Right atrium auricular region (tissue), 2 donors: ENCODE measurements at places on chromosomes 3 and 15. TPM values are rescaled to one million over a fixed set of nuclear protein-coding genes. Genes with fewer than 3 reads are reported as not detected.

GRCh38 chr3:1962396-1963088 is 136.1 kb upstream of the CNTN4 start:
- no peak for DNase-seq

DNA sequence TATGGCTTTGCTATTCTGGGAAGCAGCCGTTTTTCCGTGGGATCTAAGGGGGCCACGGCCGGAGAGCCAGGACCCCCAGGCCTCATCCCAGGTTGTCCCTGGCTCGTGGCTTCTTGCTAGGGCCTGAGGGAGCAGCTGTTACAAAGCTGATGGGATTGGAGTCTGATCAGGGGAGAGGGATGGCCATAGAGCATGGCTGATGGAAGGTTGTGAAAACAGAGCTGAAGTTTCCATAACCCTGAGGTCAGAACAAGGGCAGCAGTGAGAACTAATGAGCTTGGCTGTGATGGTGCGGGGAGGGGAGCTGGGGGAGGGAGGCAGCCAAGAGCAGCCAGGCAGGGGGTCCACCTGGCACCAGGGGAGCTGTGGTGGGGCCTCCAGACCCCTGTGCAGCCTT is 63.0 kb downstream of the LINGO1 start:
- DNase-seq = no peak

GRCh38 chr3:133532951-133533350 is 40.5 kb upstream of the CDV3 start:
- DNase-seq = no peak

DNA sequence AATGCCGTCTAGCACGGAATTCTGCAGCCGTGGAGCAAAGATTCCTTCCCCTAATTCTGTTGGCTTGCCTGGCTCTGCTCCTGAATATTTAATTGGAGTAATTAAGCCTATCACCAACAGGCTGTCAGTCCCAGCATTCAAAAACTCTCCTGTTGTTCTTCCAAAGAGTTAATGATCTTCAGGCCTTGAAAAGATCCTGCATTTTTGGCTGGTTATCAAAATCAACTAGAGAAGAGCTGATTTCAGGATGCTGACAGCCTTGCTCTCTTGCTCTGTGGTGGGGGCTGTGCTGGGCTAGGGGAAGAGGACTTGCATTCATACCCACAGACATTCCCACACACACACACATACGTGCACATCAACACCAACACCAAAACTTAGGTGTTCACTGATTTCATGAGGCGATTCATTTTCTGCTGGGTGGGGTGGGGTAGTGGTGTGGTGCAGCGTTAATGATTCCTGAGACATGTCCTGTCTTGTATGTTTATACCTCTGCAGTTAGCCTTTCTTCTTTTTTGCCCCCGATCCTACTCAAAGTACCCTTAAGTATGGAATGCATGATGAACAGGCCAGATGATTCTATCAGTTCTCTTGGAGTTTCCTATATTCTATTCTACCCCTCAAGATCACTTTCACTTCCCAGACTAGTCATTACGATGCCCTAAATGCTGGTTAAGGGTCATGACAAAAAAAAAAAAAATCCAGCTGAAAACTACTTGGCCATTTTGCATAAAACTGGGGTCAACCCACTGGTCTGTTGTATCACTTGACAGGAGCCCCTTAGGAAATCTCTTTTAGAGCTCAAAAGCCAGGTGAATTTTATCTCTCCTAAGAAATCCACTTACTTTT is 42.3 kb downstream of the CPN2 start:
- DNase-seq = no peak

MKRN2OS gene
- not detected for total RNA-seq

- DNase-seq = no peak
These were observed 40.2 kb upstream of the CLRN1 start for GRCh38 chr3:151012753-151013152.

DNA sequence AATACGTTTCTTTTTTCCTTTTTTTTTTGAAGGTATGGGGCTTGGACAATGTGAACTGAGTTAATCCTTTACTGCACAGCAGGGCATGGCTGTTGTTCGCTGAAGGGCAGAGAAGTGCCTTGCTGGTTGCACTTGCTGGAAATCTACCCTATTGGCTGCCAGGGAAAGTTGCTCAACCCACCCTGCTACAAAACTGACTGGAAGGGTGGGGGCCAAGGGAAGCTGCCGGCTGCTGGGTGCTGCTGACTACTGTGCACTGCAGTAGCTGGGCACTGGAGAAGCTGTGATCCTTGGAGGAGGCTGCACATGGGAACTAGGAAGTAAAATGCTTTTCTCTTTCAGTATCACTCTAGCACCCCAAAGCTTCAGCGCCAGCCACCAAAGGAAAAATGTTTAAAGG is 70.5 kb downstream of the ETV5 start:
- no peak for DNase-seq

DNA sequence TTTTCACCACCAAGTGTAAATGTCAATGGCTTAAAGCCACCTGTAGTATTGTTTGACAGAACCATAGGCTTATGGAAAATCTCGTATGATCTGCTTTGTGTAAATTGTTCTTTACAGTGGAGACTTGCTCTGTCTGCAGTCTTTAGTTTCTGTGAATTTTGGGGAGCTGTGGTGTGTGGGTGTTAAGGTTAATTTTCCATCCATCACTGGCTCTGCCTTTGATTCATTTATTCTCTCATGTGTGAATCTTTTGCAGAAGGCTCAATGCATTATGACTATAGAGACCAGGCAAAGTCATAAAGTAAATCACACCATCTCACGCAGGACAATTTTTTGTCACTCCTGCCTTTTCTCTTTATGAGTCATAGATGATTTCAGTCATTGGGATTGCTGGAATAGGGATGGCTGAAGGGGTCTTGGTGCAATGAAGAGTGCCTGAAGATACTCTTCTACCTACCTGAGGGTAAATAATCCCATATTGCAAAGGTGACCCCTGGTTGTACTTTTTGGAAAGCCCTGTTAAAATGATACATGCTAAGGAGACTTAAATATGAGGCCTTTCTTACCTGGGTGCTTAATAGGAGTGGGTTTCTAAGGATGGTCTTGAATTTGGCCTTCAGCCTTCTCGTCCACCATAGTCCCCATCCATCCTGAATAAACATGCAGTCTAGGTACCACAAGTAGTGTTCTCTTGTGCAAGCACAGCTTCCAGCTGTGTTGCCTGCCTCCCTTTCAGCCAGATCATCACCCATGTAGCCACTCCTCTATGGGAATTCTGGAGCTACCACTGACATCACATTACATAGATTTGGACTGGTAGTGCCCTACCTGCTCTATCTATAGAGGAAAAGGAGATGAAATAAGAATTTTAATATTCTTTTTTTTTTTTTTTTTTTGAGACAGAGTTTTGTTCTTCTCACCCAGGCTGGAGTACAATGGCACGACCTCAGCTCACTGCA is 14.3 kb downstream of the TGFBR2 start:
- no peak for DNase-seq

DNA sequence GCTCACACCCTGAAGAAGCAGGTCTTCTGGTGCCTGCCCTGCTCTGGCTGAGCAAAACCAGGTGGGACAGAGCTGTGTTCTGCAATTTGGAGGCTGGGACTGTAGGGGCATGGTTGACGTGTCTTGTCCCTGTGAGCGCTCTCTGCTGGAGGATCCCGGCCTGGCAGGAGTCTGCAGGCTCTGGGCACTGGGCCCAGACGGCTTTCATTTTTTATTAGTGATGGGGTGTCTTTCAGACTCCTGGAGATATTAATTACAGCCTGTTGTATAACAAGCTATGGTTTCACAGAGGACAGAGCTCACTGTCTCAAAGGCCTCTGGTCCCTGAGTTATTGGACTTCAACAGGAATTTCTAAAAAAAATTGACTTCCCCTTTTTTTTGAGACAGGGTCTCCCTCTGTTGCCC is 29.5 kb upstream of the ZNF710 start:
- no peak for DNase-seq

DNA sequence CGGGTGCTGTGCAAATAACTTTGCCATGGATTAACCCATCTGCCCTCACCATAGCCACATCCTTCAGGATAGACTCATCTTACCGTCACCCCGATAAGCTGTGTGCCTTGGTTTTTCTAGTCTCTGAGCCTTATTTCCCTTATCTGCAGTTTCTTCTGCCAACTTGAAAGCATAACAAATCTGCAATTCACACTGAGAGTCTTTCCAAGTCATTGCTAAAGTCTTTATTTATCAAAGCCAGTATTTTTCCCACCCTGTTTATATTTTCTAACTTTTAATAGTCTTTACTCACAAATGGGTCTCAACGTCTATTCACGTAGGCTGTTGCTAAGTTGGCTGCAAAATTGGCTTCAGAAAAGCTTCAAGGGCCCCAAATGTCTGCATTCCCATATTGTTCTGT is 61.6 kb upstream of the SUCLG2 start:
- DNase-seq = no peak

PLA2G4D gene
- not detected for total RNA-seq

ATP13A5 gene
- not detected for total RNA-seq

PAQR5 gene
- 0.74 TPM for total RNA-seq

GRCh38 chr3:114539525-114539924 is 245.7 kb downstream of the TIGIT start:
- no peak for DNase-seq

C3orf70 gene
- 3.4 TPM for total RNA-seq

ILDR1 gene
- total RNA-seq = not detected

DNA sequence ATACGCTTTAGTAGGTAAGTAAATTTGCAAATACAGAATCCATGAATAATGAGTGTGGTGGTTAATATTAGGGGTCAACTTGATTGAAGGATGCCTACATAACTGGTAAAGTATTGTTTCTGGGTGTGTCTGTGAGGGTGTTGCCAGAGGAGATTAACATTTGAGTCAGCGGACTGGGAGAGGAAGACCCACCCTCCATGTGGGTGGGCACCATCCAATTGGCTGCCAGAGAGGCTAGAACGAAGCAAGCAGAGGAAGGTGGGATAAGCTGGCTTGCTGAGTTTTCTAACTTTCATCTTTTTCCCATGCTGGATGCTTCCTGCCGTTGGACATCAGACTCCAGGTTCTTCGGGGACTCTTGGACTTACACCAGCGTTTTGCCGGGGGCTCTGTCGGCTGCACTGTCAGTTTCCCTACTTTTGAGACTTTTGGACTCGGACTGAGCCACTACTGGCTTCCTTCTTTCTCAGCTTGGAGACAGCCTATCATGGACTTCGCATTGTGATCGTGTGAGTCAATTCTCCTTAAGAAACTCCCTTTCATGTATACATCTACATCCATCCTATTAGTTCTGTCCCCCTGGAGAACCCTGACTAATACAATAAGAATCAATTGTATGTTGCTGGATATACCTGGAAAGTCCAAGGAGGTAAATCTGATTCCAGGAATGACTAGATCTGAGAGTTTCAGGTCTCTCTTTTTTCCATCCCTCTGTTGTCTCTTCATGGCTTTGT is 25.8 kb upstream of the NEDD4 start:
- no peak for DNase-seq

ZNF385D gene
- total RNA-seq = 0.59 TPM

SERPINI2 gene
- total RNA-seq = 2.2 TPM

SLC22A13 gene
- not detected for total RNA-seq

TGM5 gene
- not detected for total RNA-seq

IQCF5 gene
- total RNA-seq = not detected

SCN11A gene
- 0.07 TPM for total RNA-seq

DNA sequence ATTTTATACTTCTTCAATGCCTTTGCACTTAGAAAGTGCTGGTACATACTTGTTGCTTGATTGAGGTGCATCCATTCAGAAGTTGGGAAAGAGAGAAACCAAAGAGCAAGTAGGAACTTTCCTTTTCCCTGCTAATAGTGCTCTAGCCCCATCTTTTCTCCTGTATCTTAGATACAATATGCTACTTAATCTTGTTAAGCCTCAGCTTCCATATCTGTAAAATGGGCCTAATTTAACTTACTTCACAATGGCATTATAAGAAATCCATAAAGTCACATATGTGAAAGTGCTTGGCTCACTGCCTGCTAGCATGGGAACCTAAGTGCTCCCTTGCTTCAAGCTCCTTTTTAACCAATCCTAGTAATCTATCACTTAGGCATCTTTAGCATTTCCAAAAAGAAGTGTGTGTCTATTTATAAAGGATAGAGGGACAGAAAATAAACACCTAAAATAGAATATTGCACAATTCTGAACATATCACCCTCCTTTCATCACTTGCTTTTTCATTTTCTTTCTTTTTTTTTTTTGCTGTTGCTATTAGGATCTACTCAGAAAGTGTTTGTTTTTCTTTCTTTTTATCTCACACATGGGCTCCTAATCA is 28.1 kb downstream of the KCNAB1 start:
- no peak for DNase-seq

GOLGA8R gene
- 2.3 TPM for total RNA-seq

DNA sequence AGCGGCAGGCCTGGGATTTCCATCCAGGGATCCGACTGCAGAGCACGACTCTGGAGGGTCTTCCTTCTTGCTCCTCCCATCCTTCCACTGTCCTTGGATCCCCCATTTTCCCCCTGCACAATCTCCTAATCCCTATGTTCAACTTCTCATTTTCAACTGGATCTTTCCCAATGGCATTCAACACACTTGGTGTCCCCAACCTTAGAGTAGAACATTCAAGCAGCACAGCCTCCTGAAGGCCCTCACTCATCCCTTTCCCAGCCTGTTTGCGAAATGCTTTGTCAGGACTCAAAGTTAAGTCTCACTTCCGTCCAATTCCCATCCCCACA is 32.3 kb downstream of the RPN1 start:
- DNase-seq = no peak

- DNase-seq = no peak
These were observed 869.7 kb downstream of the OTOL1 start for GRCh38 chr3:162366166-162366766.

GRCh38 chr3:50319181-50319893 is 3.2 kb downstream of the HYAL2 start:
- no peak for DNase-seq

DNA sequence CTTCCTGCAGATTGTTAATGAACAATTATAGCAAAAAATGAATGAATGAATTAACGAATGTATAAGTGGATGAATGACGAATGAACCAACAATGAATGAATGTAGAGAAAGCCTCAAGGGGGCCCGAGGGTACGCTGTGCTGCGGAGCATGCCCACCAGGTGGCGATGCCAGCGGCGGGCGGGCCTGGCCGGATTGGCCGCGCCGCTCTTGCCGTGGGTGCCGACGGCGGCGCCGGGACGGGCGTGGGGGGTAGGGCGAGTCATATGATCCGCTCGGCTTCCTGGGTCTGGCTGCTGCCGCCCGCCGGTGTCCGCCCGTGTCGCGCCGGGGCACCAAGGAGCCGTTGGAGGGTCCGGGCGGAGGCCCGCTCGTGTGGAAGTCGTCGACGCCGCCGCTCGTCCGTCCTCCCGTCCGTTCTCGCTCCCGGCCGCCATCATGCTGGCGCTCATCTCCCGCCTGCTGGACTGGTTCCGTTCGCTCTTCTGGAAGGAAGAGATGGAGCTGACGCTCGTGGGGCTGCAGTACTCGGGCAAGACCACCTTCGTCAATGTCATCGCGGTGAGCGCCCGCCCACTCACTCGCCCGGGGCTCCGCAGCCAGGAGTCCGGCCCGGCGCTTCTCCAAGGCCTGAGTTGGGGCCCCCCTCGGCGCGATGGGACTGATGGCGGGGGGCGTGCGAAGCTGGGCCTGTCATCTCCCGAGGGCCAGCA is at the start of gene ARL8B:
TSS of gene ARL8B (plus strand) at position 263 of the 711 bp plus-strand sequence. CDS start at position 437, 174 bp downstream.
- DNase-seq = peak; percentile 88

SUCNR1 gene
- total RNA-seq = 1.5 TPM

SERINC4 gene
- not detected for total RNA-seq

GRCh38 chr3:4438296-4438695 is 28.8 kb downstream of the SUMF1 start:
- DNase-seq = no peak
